Sigmoid colon (tissue), 7 donors: ENCODE measurements at places on chromosomes 12 and 14. TPM values are rescaled to one million over a fixed set of nuclear protein-coding genes. Genes with fewer than 3 reads are reported as not detected.

The GOLGA5 gene
- 33.4 TPM for total RNA-seq

The TCL1B gene
- total RNA-seq = not detected

The SYNE3 gene
- 5.6 TPM for total RNA-seq

The C12orf50 gene
- total RNA-seq = not detected

The PLEK2 gene
- total RNA-seq = 7.8 TPM

DNA sequence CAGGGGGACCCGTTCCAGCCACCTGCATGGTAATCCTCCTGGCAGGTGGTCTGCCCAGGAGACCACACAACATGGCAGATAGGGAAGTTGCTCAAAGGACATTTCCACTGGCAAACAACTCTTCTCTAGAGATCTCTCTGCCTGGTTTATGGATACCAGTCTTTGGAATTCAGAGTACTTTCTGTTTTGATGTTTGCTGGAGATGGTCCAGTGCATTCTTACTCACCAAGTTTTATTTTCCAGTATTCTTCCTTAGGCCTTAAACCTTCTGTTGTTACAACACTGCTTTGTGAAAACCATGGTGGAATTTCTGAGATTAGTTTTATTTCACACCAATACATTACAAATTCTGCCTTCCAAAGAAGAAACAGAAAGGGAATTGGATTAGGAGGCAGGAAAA lies 428.3 kb downstream of the FUT8 start:
- H3K4me3 ChIP-seq = no peak overlapping the region
- DNase-seq = no peak

DNA sequence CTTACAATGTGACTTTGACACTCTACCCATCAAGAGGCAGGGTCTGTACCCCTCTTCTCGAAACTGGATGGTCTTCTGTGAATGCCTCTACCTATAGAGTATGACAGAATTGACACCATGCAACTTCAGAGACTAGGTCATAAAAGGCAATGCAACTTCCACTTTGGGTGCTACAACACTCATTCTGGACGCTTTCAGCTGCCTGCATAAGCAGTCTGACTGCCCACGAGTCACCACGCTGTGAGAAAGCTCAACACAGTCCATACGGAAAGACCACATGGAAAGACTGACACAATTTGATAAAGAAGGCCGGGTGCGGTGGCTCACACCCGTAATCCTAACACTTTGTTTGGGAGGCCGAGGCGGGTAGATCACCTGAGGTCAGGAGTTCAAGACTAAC lies 14.9 kb downstream of the SLC7A7 start:
- no peak overlapping the region for H3K4me3 ChIP-seq
- no peaks in the 10 kb centered on the region for H3K4me1 ChIP-seq
- no peak for DNase-seq
- H3K27ac ChIP-seq = no peak overlapping the region
- H3K27me3 ChIP-seq = no peaks in the 10 kb centered on the region

DNA sequence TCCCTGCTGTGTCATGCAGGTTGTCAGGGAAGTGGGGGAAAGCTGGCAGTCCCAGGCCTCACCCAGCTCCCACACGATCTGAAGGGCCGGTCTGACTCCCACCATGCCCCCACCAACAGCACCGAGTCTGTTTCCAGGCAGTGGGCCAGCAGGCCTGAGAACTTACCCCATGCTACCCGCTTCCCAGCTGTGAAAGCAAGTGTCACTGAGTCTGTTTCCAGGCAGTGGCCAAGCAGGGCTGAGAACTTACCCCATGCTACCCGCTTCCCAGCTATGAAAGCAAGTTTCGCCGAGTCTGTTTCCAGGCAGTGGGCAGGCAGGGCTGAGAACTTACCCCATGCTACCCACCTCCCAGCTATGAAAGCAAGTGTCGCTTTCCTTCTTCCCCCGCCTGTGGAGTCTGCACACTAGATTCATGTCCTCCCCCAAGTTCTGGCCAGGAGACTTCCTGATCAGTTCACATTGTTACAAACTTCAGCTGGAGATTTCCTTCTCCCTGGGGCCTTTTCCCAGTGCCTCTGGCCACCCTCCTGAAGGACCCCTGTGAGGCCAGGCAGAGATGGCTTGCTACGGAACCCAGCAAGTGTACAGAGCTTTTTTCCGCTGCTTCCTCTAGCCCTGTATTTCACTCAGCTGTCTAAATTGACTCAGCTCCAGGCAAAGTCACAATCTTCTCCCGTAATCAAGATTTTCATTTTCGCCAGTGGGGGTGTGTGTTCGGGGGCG lies 435.4 kb downstream of the TMTC2 start:
- no peaks in the 10 kb centered on the region for H3K36me3 ChIP-seq
- no peak overlapping the region for H3K27ac ChIP-seq
- H3K27me3 ChIP-seq = no peaks in the 10 kb centered on the region
- no peak overlapping the region for H3K4me3 ChIP-seq
- DNase-seq = no peak
